Activated gamma-delta T cell treated with Interleukin-2 at 50 U/mL for 16 hours (primary cell): ENCODE measurements at places on chromosomes 12 and 14.

GRCh38 chr14:104293851-104294627, 155.7 kb downstream of the KIF26A start:
- no peak for DNase-seq

DNA sequence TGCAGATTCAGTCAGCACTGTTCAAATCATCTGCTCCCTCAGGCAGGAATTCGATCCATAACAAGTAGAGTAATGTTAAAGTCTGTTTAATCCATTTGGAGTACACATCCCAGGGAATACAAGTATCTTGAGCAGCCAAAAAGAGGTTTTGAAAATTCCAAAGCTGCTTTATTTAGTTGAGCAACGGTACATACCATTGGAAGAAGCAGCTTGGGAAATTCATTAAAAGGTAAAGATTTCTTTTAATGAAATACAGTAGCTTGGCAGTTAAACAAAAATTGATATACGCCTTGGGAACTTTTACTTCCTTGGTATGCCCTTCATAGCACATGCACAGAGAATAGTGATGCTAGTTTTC, 153.8 kb downstream of the LRIG3 start:
- no peak for DNase-seq

- DNase-seq = no peak
Observed at GRCh38 chr12:68508576-68508975, 102.1 kb upstream of the RAP1B start.

- no peak for DNase-seq
Observed at GRCh38 chr12:14991069-14991468, 18.2 kb downstream of the PDE6H start.

- DNase-seq = no peak
Observed at GRCh38 chr12:94587266-94588241, 62.8 kb downstream of the TMCC3 start.

GRCh38 chr12:57795354-57795753, 12.8 kb downstream of the TSFM start:
- no peak for DNase-seq

GRCh38 chr12:113075137-113075683, 18.7 kb downstream of the DTX1 start:
- no peak for DNase-seq

- no peak for DNase-seq
Observed at GRCh38 chr12:70577283-70577634, 60.0 kb downstream of the PTPRB start.
